ENCODE measurements at places on chromosomes 2 and 18. TPM values are rescaled to one million over a fixed set of nuclear protein-coding genes. Genes with fewer than 3 reads are reported as not detected.

Gene LINC00305
- not detected for total RNA-seq

Gene SNRNP27
- total RNA-seq, result 30.6 TPM

Gene QPCT
- total RNA-seq, result 4.0 TPM

Gene PROC
- 2.1 TPM for total RNA-seq

Gene CXCR1
- total RNA-seq, result not detected

Gene ZSWIM2
- total RNA-seq, result not detected

Gene PFN4
- not detected for total RNA-seq

GRCh38 chr18:69447886-69448285 is 47.2 kb downstream of the DOK6 start:
- H3K4me1 ChIP-seq, result no peaks in the 10 kb centered on the region
- no peak for DNase-seq
- no peak overlapping the region for H3K4me3 ChIP-seq
- H3K27me3 ChIP-seq, result no peaks in the 10 kb centered on the region
- H3K27ac ChIP-seq, result no peak overlapping the region

DNA sequence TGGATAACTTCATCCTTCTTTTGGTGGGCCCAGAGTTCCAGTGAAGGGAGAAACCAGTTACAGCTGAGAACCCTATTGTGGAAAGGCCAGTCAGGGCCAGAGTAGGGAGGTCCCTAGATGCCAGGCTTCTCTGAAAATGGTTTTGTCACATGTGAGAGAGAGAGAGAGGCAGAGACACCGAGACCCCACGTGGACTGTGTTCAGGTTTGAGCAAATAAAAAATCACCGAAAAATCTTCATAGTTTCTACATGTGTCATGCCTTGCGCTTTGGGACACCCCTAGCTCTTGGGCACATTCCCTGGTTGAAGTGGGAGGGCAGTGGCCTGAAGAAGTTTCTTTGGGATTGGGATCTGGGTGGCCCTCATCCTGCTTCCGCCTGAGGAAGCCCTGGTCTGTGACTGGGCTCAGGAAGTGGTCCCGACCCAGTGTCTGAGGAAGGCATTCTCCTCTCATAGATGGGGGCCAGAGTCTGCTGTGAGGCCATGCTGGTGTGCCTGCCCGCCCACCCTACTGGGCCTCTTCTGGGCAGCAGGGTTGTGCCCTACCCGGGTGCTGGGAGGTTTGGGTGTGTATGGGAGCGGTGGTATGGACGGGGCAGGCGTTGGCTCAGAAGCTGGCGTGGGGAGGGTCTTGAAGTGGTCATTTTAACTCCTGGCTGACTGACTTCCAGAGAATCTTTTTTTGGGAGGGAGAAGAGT is 16.1 kb downstream of the NCK2 start:
- H3K4me1 ChIP-seq, result peaks cover 6% of the 10 kb centered on the region
- H3K4me3 ChIP-seq, result no peak overlapping the region
- no peaks in the 10 kb centered on the region for H3K27me3 ChIP-seq
- H3K36me3 ChIP-seq, result no peaks in the 10 kb centered on the region
- no peak overlapping the region for H3K27ac ChIP-seq

- no peaks in the 10 kb centered on the region for H3K27me3 ChIP-seq
- DNase-seq, result no peak
- H3K27ac ChIP-seq, result no peak overlapping the region
- no peak overlapping the region for H3K4me3 ChIP-seq
Observed at GRCh38 chr2:9439536-9439935, 16.1 kb downstream of the CPSF3 start.

GRCh38 chr2:129606496-129607270 is 372.8 kb upstream of the RAB6C start:
- no peaks in the 10 kb centered on the region for H3K36me3 ChIP-seq
- H3K4me1 ChIP-seq, result no peaks in the 10 kb centered on the region
- H3K27ac ChIP-seq, result no peak overlapping the region
- H3K4me3 ChIP-seq, result no peak overlapping the region
- no peak for DNase-seq

GRCh38 chr2:66962716-66963115 is 434.4 kb upstream of the ETAA1 start:
- H3K27me3 ChIP-seq, result no peaks in the 10 kb centered on the region
- no peaks in the 10 kb centered on the region for H3K36me3 ChIP-seq
- H3K4me3 ChIP-seq, result no peak overlapping the region
- H3K27ac ChIP-seq, result no peak overlapping the region
- no peak for DNase-seq

- no peaks in the 10 kb centered on the region for H3K27me3 ChIP-seq
- no peak for DNase-seq
- no peaks in the 10 kb centered on the region for H3K36me3 ChIP-seq
- no peak overlapping the region for H3K4me3 ChIP-seq
Observed at GRCh38 chr2:163708265-163708664, 27.5 kb downstream of the FIGN start.

- H3K27me3 ChIP-seq, result no peaks in the 10 kb centered on the region
- H3K4me3 ChIP-seq, result no peak overlapping the region
- no peak for DNase-seq
- peaks cover 25% of the 10 kb centered on the region for H3K4me1 ChIP-seq
Observed at GRCh38 chr18:24987303-24988252, 364.4 kb downstream of the ZNF521 start.

- DNase-seq, result no peak
- H3K36me3 ChIP-seq, result no peaks in the 10 kb centered on the region
- H3K27ac ChIP-seq, result no peak overlapping the region
- no peaks in the 10 kb centered on the region for H3K27me3 ChIP-seq
- peaks cover 5% of the 10 kb centered on the region for H3K4me1 ChIP-seq
- H3K4me3 ChIP-seq, result no peak overlapping the region
Observed at GRCh38 chr18:6374935-6375529, 39.7 kb downstream of the L3MBTL4 start.

DNA sequence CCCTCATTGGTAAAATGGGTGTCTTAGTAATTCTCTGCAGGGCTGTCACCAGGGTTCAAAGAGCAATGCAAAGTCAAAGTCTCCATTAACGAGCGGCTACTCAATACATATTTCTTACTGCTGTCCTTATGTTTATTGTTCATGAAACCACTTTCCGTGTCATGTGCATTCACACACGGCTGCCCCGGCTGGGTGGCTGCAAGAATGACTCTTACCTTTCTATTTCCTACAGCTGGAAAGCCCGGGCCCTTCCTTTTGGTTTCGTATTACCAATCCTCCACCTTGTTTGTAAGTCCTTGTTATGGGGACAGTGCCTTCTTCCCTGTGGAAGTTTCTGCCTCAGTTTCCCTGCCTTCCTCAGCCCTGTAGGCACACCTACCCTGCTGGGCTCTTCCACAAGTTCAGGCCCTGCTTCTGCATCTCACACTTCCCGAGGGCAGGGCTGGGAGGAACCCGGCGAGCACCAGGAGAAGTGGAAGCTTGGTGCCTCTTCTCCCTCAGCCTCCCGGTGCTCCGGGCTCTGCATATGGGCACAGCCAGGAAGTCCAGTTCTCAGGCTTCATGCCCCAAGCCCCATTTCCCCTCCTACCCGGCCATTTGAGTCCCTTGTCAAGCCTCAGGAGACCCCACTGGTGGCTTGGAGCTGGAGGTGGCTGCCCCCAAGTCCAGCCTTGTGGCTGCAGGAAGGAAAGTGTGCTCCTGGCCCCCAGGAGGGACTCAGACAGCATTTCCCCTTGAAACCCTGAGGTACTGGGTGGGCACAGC is 18.7 kb upstream of the ACKR3 start:
- H3K27me3 ChIP-seq, result no peaks in the 10 kb centered on the region
- DNase-seq, result no peak
- H3K36me3 ChIP-seq, result no peaks in the 10 kb centered on the region
- no peak overlapping the region for H3K4me3 ChIP-seq

Data from esophagus squamous epithelium (tissue), 5 donors.